ENCODE measurements at places on chromosomes 13 and 19.
A peak's percentile ranks its signal among the peaks of the same experiment; 100 is the strongest.

- DNase-seq = no peak
Observed at GRCh38 chr19:55141696-55142095, 7.3 kb downstream of the TNNT1 start.

DNA sequence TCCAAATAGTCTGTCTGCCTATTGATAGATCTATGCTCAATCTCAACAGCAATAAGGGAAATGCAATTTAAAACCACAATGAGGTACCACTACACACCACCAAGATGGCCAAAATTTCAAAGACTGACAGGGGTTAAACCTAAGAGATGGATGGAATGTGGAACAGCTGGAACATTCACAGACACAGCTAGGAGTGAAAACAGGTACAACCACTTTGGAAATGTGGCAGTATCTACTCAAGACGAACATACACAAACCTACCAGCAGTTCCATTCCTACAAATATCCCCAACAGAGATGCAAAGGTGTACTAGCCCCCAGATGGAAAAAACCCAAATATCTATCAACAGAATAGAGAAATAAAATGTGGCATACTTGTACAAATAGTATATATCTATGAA, 86.4 kb downstream of the TSC22D1 start:
- DNase-seq = no peak

GRCh38 chr19:480016-480855, 16.1 kb upstream of the MADCAM1 start:
- DNase-seq = no peak

GRCh38 chr19:16205205-16206045, 7.7 kb downstream of the AP1M1 start:
- no peak for DNase-seq

DNA sequence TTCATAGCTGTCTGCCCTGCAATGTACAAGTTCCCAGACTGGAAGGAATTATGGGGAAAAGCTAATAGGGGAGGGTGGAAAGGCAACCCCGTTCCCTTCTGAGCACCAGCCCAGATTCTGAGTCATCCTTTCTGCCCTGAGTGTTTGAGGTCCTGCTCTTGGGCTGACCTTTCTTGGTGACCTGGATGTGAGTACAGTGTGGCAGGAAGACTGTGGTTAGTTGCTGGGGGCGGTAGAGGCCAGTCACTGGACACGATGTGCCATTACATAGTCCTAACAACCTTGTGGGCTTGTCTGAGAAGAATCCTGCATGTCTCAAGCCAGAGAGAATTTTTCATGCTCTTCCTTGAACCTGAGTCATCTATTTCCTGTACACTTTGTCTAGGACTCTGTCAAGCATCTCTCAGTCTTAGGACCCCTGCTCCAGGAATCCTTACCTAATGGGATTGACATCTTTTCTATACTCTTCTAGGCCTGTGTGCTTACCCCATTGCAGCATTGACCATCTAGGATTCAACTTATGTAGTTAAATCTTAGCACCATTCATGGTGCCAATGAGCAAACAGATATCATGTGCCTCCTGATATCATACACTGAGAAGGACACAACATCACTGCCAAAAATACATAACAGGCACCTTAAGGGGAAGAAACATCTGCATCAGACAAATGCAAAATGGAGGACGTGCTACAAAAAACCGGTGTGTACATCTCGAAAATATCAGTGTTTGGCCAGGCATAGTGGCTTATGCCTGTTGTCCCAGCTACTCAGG, 8.1 kb upstream of the ANGPTL4 start:
- DNase-seq = peak; percentile 95

DNA sequence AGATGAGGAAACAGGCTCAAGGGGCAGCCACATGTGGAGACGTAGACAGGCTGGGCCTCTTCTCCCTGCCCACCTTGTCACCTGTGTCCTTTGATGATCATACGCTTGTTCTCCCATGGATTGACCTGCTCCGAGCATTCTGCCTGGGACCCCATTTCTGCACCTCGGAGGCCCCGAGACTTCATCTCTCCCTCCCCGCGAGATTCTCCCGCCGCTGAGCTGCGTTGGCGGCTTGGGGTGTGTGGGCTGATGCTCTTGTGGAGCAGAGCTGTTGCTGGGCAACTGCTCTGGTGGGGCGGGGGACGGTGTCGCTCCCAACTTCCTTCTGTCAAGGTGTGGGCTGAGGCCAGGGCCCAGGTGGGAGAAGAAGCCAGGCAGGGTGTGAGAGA, 22.1 kb downstream of the MAST3 start:
- DNase-seq = no peak

DNA sequence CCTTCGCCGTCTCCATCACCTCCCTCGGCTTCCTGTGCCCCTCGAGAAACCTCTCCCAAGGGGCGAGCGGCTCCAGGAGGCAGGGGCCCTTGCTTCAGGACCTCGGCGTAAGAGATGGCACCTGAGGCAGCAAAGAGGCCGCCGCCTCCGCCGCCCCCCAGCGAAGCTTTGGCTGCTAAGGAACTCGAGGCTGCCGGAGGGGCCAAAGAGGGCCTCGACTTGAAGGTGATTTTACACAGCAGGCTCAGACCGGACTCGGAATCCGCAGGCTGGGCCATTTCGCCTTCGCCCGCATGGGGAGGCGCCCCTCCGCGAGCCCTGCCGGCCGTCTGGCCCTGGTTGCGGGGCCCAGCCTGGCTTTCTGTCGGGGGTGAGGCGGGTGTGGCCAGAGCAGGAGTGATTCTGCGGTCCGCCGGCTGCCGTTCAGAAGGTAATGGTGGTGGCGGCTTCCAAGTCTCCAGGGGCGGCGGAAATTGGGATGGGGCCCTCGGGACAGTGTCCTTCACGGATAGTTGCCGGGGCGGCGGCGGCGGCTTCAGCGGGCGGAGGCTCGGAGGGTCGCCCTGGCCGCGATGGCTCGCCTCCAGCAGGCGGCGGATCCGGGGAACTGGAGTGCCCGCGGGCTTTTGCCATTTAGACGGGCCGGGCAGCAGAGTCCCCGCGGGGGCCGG, 1.4 kb downstream of the GGN start:
- DNase-seq = no peak

GRCh38 chr13:98543378-98544103, 33.4 kb downstream of the STK24 start:
- no peak for DNase-seq

GRCh38 chr19:17687857-17688784, at the start of gene UNC13A:
TSS of gene UNC13A (minus strand) at chr19:17688354. CDS start at chr19:17688199, 155 bp downstream.
- no peak for DNase-seq

GRCh38 chr19:30225676-30226463, 146.3 kb upstream of the ZNF536 start:
- no peak for DNase-seq

- no peak for DNase-seq
Observed at GRCh38 chr13:48316826-48317510, 13.4 kb downstream of the RB1 start.

- no peak for DNase-seq
Observed at GRCh38 chr19:45506246-45506988, 862 bp upstream of the VASP start.

GRCh38 chr13:46281779-46282178, 70.1 kb downstream of the LRRC63 start:
- DNase-seq = no peak

DNA sequence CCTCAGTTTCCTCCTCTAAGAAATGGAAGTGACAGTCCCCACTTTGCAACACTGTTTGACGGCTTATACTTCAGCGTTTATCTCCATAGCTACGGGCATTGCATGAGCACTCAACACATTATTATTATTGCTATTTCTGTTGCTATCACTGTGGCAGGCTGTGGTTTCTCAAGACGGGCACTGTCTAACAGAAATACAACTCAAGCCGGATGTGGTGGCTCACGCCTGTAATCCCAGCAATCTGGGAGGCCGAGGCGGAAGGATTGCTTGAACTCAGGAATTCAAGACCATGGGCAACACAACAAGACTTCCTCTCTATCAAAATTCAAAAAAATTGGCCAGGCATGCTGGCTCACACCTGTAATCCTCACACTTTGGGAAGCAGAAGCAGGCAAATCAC, 4.9 kb upstream of the ZSWIM4 start:
- no peak for DNase-seq

GRCh38 chr13:51921790-51922740, 60.3 kb downstream of the CCDC70 start:
- DNase-seq = no peak

GRCh38 chr13:22517544-22517943, 663.2 kb upstream of the SGCG start:
- no peak for DNase-seq

- DNase-seq = no peak
Observed at GRCh38 chr19:2122982-2123381, 26.3 kb downstream of the IZUMO4 start.

DNA sequence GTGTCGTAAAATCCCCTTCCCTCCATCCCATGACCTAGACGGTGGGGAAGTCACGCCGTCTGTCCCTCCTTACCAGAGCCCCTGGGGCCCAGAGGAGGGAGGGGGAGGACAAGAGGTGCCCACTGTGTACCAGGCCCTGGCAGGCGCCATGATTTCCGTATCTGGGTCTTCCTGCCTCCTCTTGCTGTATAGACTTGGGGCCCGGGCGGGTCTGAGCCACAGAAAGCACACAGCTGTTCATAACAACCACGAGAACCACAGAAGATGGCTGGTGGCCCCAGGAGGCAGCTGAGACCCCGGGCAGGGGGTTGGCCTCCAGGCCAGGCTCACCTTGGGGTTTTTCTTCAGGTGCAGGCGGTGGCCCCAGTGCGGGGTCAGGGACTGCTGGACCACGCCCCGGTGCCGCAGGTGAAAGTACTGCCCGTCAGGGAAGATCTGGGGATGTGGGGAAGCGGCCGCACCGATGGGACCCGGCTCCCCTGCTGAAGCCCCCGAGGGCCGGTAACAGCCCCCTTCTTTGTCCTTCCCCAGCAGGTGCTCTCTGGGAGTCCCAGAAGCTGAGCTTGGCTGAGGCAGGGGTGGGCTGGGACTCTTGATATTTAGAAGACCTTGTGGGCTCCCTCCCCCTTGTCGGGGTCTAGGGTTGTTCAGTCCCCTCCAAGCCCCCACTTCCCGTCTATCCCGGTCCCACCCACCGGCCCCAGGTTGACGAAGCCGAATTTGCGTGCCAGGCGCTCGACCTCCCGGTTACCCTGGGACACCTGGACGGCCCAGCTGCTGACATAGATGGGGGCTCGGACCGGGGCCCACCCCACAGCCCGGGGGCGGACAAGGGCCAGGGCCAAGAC, 463 bp downstream of the PCSK4 start:
- DNase-seq = no peak

- DNase-seq = no peak
Observed at GRCh38 chr19:4063369-4064148, 3.1 kb downstream of the ZBTB7A start.

DNA sequence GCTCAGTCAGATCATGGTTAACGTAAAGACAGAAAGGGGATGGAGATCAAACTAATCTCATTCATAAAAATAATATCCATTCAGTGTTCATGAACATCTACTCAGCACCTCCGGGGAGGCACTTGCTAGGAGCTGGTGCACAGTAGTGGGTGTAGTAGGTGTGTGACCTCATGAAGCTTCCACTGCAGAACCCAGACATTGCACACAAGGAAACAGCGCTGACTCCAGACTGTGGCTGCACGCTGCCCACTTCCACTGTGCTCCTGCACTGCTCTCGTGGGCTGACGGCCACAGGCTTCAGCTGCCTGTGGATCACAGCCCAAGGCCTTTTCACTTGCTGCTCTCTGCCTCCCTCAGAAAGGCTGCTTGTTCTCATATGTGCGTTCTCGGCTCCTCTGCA, 214.4 kb upstream of the ZNF507 start:
- DNase-seq = no peak

GRCh38 chr19:38248421-38248820, 7.8 kb downstream of the PPP1R14A start:
- DNase-seq = no peak

DNA sequence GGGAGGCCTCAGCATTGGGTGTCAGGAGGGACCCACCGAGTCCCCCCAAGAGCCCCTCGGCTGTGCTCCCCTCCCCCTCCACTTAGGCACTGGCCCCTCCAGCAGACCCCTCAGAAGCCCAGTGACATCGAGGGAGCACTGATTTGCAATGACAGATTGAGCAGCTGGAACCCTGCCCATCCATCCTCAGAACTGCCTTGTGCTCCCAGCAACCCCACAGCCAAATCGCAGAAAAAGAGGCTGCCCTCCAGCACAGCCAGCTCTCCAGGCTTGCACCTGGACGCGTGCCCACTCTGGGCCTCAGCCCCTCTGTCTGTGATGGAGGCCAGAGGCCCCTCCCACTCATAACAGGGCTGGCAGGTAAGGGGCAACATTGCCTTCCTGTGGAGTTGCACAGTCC, 123.2 kb upstream of the VSTM2B start:
- DNase-seq = no peak

DNA sequence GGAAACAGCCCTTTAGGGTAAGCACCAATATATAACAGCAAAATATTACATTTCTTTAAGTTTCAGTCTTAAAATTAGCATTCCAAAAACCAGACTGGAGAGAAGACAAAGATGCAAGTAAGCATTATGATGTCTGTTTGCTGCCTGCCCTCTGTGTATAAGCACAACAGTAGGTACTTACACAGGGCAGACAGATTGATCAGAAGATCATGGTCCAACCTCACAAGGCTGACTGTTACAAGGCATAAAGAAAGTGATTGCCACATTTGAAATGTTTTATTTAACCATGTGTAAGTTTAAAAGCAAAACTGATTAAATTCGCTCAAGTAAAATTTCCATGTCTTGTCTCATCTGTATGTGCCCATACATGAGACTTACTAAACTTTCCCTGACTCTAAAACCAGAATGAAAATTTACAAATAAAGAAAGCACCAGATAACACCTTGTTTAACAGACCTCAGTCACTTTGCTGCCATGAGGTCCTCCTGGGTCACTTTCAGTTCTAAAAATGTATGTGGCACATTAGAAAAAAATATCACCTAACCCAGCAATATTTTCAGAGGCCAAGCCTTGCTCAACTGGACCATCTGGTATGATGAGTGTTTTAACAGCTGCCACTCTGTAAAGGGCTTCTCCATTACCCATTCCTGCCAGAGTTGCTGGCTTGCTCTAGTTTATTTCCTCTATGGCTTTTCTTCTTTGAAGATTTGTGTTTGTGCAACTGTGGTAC, 297.0 kb downstream of the RBM26 start:
- no peak for DNase-seq

DNA sequence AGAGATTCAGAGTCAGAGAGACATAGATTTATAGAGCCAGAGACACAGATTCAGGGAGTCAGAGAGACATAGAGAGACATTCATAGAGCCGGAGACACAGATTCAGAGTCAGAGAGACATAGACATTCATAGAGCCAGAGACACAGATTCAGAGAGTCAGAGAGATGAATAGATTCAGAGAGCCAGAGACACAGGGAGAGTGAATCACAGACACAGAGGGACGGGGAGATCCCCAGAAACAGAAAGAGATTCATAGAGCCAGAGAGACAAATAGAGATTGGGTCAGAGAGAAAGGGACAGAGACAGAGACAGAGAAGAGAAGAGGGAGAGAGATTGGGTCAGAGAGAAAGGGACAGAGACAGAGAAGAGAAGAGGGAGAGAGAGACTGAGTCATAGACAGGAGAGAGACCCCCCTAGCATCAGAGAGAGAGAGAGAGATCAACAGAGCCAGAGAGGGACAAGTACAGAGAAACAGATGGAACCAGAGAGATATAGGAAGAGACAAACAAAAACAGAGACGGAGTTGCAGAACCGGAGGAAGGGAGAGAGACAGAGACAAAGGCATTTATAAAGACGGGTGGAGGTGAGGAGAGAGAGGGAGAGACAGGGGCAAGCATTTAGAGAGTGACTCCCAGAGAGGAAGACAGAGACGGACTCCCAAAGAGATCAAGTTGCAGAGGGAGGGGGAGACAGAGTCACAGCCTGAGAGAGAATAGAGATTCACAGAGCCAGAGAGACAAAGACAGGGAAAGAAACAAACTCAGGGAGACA, 1.1 kb upstream of the PRKCG start:
- no peak for DNase-seq
